ENCODE measurements at places on chromosomes 2 and 18. TPM values are rescaled to one million over a fixed set of nuclear protein-coding genes. Genes with fewer than 3 reads are reported as not detected.

DNA sequence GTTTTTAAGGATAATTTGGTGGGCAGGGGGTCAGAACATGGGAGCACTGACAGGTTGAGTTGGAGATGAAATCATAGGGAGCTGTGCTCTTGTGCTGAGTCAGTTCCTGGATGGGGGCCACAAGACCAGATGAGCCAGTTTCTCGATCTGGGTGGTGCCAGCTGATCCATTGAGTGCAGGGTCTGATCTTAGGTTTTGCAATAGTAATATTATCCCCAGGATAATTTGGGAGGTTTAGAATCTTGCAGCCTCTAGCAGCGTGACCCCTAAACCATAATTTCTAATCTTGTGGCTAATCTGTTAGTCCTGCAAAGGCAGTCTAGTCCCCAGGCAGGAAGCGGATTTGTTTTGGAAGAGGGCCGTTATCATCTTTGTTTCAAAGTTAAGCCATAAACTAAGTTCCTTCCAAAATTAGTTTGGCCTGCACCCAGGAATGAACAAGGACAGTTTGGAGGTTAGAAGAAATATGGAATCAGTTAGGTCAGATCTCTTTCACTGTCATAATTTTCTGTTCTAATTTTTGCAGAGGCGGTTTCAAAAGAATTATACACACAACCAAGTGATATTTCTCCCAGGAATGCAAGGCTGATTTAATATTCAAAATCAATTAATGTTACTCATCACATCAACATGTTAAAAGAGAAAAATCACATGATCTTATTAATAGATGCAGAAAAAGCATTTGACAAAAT is 23.0 kb downstream of the DBI start:
- DNase-seq, result no peak

- DNase-seq, result no peak
Observed at GRCh38 chr2:131567891-131568290, 40.2 kb downstream of the CCDC74A start.

- DNase-seq, result no peak
Observed at GRCh38 chr2:168678153-168678853, 124.1 kb upstream of the NOSTRIN start.

DNA sequence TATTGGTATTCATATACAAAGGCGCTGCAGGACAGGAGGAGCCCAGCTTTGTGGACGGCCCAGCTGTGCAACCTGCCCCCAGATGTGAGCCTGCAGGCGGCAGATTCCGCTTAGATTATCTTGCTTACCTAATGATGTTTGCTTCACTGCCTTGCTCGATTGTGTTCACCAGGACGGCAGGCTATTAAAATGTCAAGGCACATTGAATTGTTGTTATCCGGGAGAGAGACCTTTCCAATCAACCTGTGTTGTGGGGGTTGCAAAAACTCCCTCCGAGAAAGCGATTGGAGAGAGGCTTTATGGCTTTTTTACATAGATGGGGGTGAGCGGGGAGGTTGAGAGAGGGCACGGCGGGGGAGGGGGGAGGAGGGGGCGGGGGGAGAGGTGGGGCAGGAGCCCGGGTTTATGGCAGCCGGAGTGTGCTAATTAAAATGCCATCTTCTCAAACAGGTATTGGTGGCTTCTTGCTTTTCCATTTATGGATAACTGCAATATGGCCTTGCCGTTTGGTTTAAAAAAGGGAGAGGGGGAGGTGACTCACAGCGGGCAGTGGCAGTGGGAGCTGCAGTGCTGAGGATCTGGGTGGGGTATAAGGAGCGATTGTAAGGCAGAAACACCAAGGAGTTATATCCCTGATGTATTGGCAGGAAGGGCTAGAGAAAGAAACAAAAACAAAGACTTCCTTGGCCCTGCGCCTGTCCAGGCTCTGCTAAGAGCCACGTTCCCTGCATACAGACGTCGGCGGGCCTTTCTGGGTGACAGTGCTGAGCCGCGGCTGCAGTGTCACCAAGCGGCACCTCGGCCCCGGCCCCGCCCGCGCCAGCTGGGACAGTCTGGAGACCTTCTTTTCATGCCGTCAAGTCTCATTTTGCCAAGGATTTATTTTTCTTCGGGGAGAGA is 97.2 kb downstream of the INSIG2 start:
- peak; percentile 59 for DNase-seq

DNA sequence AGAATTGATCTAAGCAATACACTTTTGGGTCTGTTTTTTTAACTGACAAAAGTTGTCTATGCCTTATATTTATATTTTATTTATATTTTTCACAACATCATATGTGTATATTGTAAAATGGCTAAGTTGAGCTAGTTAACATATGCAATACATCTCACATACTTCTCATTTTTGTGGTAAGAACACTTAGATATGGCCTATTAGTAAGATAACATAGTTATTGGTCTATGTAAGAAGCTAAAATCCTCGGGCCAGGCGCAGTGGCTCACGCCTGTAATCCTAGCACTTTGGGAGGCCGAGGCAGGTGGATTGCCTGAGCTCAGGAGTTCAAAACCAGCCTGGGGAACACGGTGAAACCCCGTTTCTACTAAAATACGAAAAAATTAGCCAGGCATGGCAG is 275.6 kb upstream of the ID2 start:
- no peak for DNase-seq

DNA sequence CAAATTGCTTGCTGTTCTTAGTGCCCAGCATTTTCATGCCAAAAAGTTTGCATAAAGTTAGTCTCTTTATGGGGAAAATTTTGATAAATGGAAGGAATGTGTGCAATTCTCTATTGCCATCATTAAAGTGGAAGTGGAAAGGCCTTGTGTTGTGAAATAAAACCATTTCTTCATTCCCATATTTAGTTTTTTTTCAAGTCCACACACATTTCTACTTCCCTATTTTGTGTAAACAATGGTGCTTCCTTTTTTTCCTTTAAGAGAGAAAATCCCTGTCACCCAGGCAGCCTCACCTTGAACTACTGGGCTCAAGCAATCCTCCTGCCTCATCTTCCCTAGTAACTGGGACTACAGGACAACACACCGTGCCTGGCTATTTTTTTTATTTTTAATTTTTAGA is 42.3 kb upstream of the NCOA1 start:
- no peak for DNase-seq

- DNase-seq, result no peak
Observed at GRCh38 chr2:54954705-54955357, 95.4 kb downstream of the RTN4 start.

GRCh38 chr2:152037743-152038435 is 61.0 kb downstream of the CACNB4 start:
- DNase-seq, result no peak

GRCh38 chr2:63792530-63792929 is 49.2 kb upstream of the UGP2 start:
- no peak for DNase-seq

- DNase-seq, result no peak
Observed at GRCh38 chr2:118923371-118923770, 18.6 kb upstream of the MARCO start.

The REG3G gene
- not detected for total RNA-seq

The TMEM178A gene
- 3.6 TPM for total RNA-seq

The CERKL gene
- total RNA-seq, result 0.29 TPM

The PPP1R1C gene
- 4.2 TPM for total RNA-seq

The NIFK gene
- total RNA-seq, result 33.9 TPM

The MC5R gene
- total RNA-seq, result not detected

The DSC2 gene
- 72.9 TPM for total RNA-seq

All from breast epithelium (tissue), 4 donors.